ENCODE measurements at places on chromosomes 2 and 18.
A peak's percentile ranks its signal among the peaks of the same experiment; 100 is the strongest.

DNA sequence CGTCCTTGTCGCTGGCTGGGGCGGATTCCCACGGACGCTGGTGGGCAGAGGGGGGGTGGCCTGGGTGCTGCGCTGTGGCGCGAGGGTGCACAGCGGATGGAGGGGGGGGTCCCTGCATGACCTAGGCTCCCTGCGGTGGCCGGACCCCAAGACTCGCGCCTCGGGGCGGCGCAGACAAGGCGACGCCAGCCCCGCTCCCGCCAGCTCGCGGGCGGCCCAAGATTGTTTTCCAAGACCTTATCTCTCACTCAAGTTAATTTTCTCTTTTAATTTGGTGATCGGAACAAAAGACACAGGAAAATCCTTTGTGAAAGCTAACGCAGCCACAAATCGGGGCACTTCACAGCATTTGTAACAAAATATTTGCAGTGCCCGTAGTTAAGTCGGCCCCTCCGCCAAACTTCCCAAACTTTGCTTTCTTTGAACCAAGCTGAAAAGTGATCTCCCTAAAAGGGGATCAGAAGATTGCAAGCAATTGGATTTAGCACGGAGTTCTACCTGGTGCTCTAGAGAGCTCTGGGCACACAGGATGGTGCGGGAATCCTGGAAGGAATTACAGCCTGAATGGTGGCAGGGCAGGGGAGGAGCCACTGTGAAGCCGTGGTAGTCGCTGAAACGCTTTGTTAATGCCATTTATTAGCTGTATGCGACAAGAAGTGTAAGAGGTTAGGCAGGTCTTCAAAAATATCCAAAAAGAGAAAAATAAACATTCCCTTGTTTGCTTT is 4.8 kb upstream of the ID2 start:
- DNase-seq, result no peak

- no peak for DNase-seq
Measured at GRCh38 chr18:22185273-22185672, 15.9 kb downstream of the GATA6 start.

DNA sequence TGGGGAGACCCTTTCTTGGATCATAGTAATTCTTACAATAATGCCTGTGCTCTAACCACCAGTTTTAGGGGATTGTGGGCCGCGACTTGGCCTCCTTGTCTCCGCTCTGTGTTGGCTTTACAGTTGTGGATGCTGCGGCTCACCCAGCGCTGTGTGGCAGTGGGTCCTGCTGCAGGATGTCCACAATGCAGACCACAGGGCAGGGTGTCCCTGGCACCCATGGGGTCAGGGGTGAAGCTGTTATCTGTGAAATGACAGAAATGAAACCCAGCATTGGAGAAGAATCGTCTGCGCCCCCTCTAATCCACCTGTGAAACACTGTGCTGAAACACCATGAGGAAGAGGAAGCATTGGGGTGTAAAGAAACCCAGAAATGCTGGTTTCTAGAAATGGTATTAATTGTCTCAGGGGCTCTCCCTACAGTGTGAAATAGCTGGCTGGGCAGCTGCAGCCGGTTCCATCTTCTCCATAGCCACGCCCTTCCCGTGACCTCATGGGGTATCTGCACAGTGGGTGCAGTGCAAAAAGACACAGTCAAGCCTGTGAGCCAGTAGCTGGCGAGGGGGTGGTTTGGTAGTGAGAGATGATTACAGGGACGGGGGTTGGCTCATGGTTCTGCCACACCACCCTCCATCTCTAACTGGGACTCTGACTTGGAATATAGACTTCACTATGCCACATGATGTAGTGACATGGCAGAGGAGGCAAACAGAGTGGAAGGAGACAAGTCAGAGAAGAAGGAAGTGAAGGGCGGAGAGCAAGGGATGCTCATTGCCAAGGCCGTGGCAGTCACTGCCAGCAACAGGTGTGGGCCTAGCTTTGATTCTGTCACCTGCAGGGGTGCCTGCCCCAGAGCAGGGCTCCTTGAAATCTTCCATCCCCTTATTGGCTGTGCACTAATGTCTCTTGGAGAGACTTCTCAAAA is 16.2 kb downstream of the INPP4A start:
- DNase-seq, result peak; percentile 74

DNA sequence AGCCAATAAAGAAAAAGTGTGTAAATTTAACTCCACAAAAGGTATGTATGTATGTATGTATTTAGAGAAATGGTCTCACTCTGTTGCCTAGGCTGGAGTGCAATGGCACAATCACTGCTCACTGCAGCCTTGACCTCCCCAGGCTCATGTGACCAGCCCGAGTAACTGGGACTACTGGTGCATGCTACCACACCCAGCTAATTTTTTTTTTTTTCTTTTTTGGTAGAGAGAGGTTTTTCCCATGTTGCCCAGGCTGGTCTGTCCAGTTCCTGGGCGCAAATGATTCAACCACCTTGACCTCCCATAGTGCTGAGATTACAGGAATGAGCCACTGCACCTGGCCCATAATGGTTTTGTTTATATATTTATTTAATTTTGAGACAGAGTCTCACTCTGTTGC is 67.1 kb downstream of the CERKL start:
- DNase-seq, result no peak

DNA sequence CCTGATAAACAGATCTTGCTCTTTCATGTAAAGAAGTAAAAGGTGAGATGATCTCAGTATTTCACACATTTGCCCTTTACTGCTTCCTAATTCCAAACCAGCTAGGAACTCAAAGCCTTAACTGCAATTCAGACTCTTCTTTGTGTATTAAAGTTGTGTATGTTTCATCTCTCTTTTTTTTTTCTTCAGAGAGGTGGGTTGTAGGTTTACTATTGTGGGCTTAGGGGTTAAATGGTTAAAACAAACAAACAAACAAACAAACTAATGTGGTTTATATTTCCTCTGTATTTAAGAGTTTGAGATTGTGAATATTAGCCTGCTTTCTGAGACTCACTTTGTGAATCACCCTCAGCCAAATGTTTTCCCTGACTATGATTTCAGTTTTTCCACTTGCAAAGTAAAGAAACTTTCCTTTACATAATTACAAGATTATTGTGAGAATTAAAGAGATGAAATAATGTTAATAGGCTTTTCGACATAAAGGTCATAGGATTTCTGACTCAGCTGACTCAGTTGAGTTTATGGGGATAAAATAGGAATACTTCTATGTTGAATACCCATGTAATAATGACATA is 2.8 kb downstream of the GULP1 start:
- DNase-seq, result no peak

- no peak for DNase-seq
Measured at GRCh38 chr2:219722276-219722879, 94.9 kb downstream of the SLC4A3 start.

DNA sequence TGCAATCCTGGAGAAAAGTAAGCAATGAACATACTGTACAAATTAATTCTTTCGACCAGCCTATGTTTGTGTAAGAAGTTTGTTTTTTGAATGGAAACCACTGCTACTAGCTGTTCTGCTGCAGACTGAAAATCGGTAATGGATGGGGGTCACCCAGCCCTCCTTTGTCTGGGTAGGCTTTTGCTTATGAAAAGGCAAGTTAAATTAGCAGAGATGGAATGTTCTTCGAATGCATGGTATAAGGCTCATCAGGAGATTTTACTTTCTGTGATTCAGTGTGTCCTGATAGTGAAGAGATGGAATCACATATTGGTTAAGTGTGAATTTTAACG is 53.8 kb downstream of the EEF1B2 start:
- DNase-seq, result no peak

Data from suppressor macrophage (primary cell).